ENCODE measurements at places on chromosomes 5 and 9.

- no peak for DNase-seq
Observed at GRCh38 chr9:35972093-35972492, 14.1 kb upstream of the OR2S2 start.

GRCh38 chr5:1792842-1793266 lies 6.8 kb downstream of the MRPL36 start:
- DNase-seq = no peak

DNA sequence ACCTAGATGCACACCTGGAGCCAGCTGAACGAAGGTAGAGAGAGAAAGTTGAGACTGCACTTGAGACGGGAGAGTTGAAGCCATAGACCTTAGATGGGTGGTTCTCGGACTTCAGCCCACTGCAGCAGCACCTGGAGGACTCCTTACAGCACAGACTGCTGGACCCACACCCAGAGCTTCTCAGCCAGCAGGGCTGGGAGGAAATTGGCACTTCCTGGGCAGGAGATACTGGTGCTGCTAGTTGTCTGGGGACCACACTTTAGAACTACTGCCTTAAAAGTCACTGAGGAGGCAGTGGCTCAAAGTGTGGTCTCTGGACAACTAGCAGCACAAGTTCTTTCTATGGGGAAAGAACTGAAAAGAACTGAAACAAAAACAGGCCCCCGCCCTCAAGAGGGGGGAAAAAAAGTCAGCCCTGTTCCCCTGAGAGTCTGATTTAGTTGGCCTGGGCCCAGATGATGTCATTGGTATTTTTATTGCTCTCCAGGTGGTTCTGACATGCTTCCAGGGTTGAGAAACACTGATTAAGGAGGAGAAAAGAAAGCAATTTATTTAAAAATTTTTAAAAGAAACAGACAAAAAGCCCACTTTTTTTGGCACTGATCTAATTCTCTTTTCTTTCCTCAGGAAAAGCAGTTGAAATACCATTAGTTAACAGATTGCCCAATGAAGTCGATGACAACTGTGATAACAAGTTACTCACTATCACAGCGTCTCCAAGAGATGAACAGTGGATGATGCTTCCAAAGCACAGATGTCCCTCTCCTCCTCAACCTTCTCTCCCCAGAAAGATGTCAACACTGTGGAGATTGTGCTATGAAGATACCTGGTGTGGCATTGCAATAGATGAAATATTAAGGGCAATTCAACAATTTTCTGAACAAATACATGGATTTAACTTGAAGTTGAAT lies 73.6 kb upstream of the ADAMTS16 start:
- no peak for DNase-seq

DNA sequence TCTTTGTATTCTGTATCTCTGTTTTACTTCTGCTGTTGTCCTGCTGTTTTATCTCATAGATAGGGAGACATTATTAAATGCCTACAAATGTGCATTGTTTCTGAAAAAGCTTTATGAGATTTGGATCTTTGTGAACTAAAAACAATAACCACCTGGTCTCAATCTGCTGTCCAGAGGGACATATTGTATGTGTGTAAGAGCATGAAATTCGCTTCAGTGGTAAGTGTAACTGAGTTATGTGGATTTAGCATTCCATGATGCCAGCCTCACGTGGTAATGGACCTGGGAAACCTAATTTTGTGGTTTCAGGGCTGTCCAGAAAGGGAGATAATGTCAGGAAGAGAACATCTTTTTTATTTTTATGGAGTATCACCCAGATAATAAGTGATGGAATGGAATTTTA lies 119.3 kb downstream of the GDNF start:
- no peak for DNase-seq

DNA sequence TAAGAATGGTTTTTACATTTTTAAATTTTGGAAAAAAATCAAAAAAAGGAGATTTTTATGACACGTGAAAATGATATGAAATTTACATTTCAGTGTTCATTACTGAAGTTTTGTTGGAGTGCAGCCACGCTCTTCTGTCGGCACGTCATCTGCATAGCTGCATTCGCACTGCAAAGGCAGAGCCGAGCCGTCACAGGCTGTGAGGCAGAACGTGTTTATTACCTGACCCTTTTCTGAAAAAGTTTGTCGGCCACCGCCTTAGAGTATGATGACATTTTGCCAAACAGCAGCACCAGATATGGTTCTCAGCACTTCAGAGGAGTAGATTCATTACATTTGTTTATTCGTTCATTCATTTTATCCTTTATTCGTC lies 24.1 kb downstream of the HRH2 start:
- DNase-seq = no peak

GRCh38 chr5:160432196-160432595 lies 10.5 kb downstream of the PTTG1 start:
- DNase-seq = no peak

DNA sequence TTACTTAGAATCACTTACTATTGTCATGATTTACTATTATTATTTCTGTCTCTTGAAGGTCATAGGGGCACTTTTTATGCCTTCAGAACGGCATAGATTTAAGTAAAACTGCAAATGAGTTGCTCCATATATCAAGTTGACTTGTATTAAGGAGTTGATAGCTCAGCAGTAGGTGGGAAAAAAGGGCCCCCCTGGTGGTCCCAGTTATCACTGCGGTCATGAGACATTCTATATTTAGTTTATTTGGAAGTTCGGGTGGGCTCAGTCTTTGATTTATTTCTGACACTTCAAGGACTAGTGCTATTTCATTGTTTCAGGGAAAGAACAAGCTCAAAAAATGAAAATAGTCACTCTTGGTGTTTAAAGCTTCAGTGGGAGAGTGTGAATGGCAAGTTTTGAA lies 159.3 kb downstream of the SLC24A2 start:
- no peak for DNase-seq

- no peak for DNase-seq
Observed at GRCh38 chr5:135393229-135393628, 5.8 kb downstream of the MACROH2A1 start.

DNA sequence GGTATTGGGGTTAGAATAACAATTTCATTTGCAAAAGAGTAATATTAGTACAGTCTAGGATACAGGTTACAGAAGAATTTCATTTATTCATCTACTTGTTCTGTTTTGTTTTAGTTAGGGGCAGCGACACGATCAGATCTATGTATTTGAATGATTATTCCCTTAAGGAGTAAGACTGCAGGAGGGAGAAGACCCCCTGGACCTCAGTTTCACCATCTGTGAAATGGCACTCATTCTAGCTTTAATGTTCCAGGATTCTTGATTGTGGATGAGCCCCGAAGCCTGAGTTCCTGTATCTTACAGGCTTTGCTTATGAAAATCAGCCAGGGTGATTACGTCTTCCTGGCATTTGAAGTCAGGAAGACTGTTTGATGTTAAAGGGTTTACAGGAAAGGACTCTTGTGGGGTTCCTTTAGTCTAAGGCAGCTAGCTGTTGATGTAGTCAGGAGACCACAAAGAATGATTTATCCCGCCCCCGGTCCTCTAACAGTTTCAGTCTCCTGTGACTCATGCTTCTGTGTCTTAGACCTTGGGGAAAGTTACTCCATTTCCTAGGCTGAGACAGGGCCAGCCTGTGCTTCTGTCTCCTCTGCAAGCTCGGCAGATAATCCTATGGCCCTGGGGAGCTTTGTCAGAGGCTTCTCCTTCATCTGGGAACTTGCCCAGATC lies 11.5 kb downstream of the SMIM3 start:
- no peak for DNase-seq

DNA sequence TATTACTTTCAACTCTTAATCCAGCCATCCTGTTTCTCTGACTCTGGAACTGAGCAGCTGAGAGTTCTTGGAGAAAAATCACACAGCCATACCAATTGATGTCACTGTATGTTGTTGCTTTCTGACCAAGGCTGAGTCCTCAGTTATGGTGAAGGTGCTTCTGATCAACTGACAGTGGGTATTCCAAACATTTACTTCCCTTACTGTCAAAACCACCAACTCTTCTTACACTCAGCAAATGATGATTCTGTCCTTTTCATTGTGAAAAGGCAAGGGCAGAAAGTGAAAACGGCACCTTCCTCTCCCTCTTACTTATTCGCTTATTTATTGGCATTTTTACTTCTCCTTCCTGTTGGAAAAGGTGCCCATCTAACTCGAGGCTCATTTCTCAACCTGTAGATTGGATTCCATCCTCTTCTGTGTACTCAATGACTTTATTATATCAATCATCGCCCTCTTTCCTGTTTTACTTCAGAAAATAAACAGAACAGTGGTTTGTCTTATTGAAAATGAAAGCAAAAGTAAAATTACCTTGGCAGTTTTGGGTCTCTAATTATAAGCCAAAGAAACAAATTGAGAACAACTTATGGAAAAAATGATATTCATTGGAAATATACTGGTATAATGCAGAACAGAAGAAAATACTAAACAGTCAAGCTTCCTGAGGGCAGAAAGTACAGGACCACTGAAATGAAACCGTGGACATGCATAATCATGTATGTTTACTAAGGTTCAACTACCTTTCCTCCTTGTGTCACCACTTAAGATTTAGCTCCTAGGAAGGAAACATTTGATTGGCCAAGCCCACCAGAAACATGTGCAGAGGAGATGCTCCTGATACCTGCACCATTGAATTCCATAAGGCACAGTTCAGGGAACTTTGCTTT lies 104.5 kb upstream of the CHD1 start:
- DNase-seq = peak; percentile 38

GRCh38 chr5:172715931-172716682 lies 54.9 kb downstream of the DUSP1 start:
- DNase-seq = no peak

- no peak for DNase-seq
Observed at GRCh38 chr5:91025449-91025848, 357.7 kb downstream of the ARRDC3 start.

DNA sequence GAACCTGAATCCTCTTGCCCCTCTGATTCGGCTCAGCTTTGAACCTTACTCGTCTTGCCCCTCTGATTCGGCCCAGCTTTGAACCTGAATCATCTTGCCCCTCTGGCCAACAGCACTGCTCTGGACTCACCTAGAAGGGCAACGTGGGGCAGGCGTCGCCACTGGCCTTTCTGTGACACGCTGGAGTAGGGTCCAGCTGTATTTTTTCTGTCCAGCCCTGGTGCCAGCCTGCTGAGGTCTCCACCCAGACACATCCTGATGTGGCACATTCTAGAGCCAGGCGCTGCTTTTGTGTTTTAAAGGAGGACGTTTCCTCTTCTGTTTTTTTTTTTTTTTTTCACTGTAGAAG lies 15.2 kb upstream of the CPEB4 start:
- DNase-seq = peak; percentile 31

- no peak for DNase-seq
Observed at GRCh38 chr5:53068291-53068836, 41.2 kb downstream of the MOCS2 start.

- peak; percentile 43 for DNase-seq
Observed at GRCh38 chr9:132849185-132849706, 28.8 kb downstream of the AK8 start.

DNA sequence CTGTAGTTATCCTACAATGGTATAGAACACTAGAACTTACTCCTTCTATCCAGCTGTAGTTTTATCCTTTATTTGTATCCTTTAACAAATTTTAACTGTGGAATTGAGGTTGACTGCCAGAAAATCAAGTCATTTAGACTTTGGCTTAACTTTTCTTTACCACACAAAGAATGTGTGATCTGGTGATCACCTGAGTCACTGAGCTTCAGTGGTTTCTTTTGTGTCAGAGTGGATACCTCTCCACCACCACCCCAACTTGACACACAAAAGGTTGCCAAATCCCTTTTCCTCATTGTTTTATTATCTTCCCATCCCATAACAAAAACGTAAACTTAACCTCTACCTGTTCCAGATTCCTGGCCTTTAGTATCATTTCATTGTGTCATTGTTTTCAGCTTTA lies 5.5 kb downstream of the OTULIN start:
- no peak for DNase-seq

DNA sequence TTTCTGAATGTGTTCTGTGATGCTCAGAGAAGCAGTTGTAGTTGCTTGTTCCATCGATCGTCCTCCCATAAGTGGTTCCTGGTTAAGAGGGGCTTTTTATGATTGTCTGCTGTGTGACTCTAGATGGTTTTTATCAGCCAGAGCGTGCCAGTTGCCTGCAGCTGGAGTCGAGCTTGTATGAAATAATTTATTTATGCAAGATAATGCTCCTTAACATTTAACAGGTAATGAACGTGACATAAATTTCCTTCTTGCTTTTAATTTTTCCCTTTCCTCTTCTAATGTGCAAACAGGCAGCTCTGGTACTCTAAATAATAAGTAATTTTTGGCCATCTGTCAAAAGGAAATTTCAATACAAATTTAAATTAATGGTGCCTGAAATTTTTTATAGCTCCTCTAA lies 84.4 kb downstream of the TLE4 start:
- DNase-seq = no peak

- DNase-seq = no peak
Observed at GRCh38 chr5:87027570-87027969, 240.1 kb upstream of the RASA1 start.

DNA sequence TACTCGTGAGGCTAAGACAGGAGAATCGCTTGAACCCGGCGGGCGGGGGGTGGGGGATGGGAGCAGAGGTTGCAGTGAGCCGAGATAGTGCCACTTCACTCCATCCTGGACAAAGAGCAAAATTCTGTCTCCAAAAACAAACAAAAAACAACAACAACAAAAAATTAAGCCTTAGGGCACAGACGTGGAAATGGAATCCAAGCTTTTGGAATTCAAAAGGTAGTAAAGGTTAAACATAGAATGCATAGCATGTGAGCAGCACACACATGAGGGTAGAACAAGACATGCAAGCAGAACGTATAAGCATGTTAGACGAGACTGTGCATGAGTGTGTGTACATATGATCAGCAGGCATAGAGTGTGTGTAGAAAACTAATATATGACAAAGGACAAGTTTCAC lies 68.0 kb downstream of the PTBP3 start:
- DNase-seq = no peak

DNA sequence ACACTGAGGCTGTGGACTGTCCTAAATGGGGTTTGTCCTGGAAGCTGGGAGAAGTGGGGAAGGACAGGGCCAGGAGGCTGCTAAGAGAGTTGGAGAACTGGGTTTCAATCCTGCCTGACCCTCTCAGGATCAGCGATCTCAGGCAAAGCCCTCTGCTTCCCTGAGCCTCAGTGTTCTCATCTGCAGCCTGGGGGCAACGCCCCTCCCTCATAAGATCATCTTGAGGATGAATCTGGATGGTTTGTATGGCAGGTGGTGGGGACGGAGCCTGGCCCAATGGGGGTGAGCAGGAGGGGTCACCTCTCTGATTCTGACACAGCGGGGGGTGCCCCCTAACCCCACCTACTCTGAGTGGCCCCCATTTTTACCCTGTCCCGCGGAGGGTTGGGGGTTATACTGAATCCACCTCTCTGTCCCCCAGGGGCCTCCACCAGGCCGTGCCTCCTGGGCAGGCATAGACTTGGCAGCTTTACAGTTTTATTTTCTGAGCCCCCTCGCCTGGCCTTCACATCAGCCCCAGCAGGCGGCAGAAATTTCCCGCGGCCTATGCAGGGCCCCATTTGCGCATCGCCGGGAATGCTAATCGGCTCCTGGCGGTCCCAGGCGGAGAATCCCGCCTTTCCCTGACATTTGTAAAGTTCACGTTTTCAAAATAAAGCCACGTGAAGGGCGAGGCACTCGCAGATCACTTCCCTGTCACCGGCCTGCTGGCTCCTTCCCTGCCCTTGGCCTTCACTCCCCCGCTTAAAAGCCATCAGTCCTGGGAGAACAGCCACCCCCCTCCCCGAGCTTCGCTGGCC lies 17.8 kb upstream of the LAMC3 start:
- DNase-seq = no peak

- DNase-seq = peak; percentile 34
Observed at GRCh38 chr9:127424676-127424999, 456 bp downstream of the ZNF79 start.

- peak; percentile 86 for DNase-seq
Observed at GRCh38 chr9:8179381-8180053, 379.9 kb upstream of the DMAC1 start.
